ENCODE measurements at places on chromosomes 16 and 17. TPM values are rescaled to one million over a fixed set of nuclear protein-coding genes. Genes with fewer than 3 reads are reported as not detected.

DNA sequence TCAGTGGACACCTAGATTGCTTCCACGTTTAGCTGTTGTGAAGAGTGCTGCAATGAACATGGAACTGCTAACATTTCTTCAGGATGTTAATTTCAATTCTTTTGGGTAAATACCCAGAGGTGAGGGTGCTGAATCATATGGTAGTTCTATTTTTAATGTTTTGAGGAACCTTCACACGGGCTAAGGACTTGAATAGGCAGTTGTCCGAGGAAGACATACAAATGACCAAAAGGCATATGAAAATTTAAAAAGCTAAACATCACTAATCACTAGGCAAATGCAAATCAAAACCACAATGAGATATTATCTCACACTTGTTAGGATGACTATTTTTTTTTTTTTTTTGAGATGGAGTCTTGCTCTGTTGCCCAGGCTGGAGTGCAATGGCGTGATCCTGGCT is 173.3 kb downstream of the PRKCB start:
- no peak for DNase-seq

- DNase-seq, result peak; percentile 97
These were observed 1.0 kb downstream of the ORAI3 start for GRCh38 chr16:30949650-30950515.

- no peak for DNase-seq
These were observed 14.6 kb upstream of the MED9 start for GRCh38 chr17:17462048-17462824.

- no peak for DNase-seq
These were observed 45.0 kb downstream of the TEX2 start for GRCh38 chr17:64218066-64218465.

DNA sequence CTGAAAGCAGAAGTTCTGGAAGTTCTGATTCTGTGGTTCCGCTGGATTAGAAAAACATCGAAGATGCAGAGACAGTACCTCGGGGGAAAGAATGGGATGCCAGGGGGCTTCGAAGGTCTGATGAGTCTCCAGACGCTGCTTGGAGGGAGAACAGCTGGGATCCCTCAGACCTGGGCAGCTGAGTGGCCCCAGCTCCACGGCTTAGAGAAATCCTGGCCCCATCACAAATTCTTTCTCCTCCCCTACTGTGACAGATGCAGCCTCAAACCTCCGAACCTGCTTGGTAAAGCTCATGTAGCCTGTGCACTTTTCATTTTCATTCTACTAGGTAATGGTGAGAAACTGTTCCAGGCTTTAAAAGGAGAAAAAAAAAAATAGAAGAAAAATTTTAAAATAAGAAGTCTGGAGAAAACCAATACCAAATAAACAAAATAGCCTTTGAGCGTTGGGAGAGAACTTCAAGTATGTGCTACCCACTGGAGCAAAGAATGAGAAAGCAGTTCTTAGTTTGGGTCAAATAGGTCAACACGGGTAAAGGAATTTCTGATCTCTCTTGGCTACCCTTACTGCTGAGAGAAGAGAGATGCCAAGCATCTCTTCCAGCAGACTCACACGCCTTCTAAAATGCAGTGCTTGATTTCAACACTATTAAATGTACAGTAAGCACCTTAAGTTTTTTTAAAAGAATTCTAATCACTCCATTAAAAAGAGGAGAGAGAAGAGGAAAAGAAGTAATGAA is 19.9 kb downstream of the MAF start:
- DNase-seq, result no peak

The SRCIN1 gene
- total RNA-seq, result 0.64 TPM

DNA sequence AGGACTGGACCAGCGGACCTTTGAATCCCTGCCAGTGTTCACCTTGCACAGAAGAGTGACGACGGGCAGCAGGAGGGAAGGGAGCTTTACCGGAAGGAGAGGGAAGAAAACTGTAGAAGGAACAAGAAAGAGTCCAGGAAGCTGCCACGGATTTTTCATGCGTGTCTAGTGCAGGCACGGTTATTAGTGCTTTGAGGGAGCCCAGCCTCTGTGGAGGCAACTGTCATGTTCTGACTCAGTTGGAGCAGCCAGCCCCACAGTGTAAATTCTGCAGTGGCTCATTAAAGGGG is 6.5 kb upstream of the HOXB13 start:
- no peak for DNase-seq

DNA sequence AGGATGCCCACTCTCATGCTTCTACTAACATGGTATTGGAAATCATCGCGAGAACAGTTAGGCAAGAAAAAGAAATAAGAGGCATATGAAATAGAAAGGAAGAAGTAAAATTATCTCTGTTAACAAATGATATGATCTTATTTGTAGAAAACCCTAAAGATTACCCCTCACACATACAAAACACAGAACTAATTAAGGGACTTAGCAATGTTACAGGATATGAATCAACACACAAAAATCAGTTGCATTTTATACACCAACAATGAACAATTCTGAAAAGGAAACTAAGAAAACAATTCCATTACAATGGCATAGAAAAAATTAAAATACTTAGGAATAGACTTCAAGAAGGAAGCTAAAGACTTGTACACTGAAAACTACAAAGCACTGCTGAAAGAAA is 2.7 kb upstream of the CAPNS2 start:
- peak; percentile 43 for DNase-seq

The PRSS27 gene
- total RNA-seq, result 4.5 TPM

DNA sequence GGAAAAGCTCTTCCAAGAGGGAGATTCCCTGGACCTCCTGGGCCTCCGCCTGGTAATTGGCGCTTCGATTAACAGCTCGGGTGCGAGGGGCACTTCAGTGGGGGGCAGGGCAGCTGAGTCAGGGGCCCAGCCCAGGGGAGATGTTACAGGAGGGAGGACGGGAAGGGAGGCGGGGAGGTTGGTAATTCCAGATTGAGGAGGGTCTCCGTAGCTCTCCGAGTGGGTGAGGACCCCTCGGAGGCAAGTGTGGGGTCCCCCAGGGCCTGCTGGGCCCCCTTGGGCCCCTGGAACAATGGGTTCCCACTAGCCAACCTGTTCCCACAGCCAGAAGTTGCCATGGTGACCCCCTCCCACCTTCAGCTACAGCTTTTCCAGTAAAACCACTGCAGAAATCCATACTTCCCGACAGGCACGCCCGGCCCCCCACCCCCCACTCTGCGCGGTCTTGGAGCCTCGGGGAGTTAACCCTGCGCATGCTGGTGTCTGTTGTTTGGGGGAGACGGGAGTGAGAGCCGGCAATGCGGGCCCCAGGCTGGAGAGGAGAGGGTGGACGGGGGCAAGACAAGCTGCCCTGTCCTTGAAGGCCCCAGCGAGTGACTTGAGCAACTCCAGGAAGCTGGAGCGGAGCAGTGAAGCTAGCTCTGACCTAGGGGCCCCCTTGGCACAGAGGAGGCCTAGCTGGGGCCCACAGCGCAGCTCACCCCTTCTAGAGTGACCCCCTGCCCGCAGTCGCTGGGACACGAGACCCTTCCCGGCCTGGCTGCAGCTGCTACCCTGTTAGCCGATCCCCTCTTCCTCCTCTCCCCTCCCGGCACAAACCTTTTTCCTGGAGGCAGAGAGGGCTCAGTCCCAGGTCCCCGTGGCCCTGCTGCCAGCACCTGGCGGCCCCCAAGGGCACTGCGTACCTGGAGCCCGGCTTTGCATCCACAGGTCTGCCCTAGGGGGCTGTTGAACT is 37.8 kb downstream of the TMEM235 start:
- no peak for DNase-seq

GRCh38 chr17:15319452-15320010 is 21.9 kb downstream of the TEKT3 start:
- no peak for DNase-seq

- DNase-seq, result no peak
These were observed 11.6 kb downstream of the NTAN1 start for GRCh38 chr16:15044286-15044685.

DNA sequence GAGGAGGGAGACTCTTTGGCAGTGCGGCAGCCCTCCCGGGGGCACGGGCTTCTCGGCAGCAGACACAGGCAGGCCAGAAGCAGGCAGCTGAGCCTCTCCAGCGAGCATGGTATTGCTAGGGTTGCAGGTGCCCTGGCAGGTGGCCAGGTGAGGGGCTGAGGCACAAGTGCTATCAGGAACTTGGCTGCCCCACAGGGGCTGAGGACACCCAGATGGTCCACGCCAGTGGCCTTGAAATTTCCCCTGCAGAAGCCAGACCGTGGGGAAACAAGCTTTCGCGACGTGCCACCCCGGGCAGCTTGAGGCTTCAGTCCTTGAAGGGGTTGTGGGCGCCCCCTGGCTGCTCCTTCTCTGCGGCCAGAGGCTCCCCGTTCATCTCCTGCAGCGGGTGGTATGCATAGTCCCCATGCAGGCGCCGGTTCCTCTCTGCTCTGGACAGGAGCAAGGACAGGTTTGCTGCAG is 8.5 kb downstream of the NAGPA start:
- DNase-seq, result no peak

- DNase-seq, result peak; percentile 48
These were observed 20.1 kb upstream of the CYLD start for GRCh38 chr16:50721549-50722404.

The CLEC18B gene
- total RNA-seq, result 0.79 TPM

DNA sequence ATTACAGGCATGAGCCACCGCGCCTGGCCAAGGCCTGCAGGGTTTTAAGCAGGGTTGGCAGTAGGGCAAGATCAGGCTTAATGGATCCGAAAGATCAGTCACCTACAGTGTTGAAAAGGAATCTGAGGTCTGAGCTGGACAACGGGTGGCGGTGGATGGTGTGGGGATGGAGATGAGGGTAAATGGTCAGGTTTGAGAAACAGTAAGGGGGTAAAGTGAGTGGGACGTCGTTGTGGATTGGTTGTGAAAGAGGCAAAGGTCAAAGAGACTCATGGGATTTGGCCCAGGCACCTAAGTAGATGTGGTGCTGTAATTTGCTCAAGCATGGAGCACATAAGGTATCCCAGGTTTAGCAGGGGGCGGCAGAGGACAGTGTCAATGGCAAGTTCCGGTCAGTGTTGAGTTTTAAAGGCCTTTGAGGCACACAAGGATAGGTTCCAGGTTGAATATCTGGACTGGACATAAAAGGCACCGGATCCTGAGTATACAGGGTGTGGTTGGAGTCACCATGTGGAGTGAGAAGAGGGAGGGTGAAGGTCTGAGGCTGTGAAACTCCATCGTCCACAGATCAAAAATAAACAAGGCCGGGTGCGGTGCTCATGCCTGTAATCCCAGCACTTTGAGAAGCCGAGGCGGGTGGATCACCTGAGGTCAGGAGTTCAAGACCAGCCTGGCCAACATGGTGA is 1.1 kb upstream of the SLC16A5 start:
- DNase-seq, result no peak

DNA sequence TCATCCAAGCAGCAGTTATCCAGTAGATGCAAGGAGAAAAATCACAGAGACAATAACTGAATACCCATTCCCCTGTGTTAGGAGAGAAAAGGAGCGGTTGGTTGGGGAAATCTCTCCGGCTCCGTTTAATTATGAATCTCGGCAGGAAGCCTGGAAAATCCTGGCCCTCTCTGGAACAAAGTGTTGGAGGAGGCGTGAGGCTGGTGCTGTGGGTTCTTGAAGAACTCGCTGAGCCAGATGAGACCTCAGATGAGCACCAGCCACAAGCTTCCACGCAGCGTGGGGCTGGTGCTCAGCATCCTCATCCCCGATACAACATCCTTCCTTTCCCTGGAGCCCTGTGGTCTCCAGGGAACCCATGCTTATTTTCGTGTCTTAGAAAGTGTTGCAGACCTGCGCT is 39.7 kb downstream of the CACNG4 start:
- DNase-seq, result no peak

DNA sequence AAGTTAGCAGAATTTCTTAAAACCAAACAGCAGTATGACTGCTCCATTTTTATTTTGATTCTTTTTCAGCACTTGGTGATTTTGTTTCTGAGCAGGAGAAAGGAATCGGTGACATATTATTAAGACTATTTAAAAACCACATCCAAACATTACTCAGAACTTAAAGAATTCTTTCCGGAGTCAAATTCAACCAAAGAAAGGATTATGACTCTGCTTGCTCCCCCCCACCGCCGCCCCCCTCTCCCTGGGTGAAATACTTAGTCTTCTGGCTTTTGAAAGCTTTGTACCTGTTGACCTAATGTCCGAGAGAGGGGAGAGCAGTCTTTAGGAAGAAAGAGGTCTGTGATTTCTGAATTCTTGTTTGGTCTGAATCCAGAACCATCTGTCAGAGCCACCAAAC is 17.9 kb upstream of the COL1A1 start:
- DNase-seq, result peak; percentile 90

The KIF19 gene
- not detected for total RNA-seq

GRCh38 chr16:1026057-1026783 is 44.6 kb downstream of the SOX8 start:
- DNase-seq, result no peak

The ZNF205 gene
- 22.4 TPM for total RNA-seq

DNA sequence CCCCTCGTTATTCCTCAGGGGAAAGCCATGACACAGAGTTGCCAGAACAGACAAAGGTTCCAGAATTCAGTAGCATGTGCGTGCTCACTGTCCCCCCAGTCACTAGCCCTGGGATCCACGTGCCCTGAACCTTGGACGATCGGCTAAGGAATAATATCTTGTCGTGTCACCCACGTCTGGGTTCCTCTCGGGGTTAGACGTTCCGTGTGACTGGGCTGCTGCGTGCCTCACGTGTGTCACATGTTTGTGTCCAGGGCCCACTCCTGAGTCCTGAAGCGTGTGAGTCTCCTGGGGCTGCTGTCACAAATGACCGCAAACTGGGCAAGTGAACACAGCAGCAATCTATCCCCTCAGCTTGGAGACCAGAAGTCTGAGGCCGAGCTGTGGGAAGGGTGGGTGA is 12.4 kb upstream of the ZNF469 start:
- no peak for DNase-seq

The KRT13 gene
- 112 TPM for total RNA-seq

GRCh38 chr17:63433746-63434591 is 12.1 kb downstream of the CYB561 start:
- DNase-seq, result peak; percentile 24

GRCh38 chr17:4487296-4487695 is 11.4 kb upstream of the SPNS2 start:
- no peak for DNase-seq

GRCh38 chr17:28949185-28950016 is 1.9 kb downstream of the PHF12 start:
- DNase-seq, result peak; percentile 32

The MRC2 gene
- total RNA-seq, result 19.6 TPM

DNA sequence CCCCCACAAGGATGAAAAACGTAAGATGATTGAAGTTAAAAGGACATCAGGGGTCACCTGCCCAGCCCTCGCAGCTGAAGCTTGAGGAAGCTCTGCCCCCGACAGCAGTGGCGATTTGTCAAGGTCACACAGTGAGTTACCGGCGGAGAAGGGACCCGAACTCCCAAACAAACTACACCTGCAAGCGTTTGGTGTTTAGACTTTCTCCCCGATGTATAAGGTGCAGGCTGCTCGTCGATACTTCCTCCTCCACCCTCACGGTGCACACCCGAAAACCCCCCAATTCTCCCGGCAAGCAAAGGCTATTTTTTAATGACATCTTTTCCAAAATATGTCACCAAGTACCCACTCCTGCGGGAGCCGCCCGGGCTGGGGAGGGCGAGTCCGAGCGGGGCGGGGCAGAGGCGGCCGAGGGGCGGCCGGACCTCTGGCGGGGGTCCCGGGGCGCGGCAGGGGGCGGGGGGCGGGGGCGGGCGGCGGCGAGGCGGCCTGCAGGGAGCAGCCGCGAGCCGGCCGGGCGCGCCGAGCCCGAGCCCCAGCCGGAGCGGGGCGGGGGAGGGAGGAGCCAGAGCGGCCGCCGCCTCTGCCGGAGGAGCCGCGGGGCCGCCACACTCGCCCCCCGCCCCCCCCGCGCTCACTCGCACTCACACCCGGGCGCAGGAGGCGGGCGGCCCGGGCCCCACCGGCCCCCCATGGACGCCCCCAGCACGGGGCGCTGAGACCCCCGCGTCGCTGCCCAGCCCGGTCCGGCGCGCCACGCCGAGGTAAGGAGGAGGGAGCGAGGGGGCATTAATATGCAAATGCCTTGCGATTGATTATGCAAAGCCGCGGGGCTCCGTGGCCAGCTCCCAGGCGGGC is at the start of gene THRA:
Gene THRA, plus strand, starts transcription at position 637 of the 858 bp plus-strand sequence. CDS start 11,524 bp downstream, outside the sequence.
- no peak for DNase-seq

Data from bronchial epithelial cell (primary cell).